ENCODE measurements at places on chromosomes 2 and 18.

DNA sequence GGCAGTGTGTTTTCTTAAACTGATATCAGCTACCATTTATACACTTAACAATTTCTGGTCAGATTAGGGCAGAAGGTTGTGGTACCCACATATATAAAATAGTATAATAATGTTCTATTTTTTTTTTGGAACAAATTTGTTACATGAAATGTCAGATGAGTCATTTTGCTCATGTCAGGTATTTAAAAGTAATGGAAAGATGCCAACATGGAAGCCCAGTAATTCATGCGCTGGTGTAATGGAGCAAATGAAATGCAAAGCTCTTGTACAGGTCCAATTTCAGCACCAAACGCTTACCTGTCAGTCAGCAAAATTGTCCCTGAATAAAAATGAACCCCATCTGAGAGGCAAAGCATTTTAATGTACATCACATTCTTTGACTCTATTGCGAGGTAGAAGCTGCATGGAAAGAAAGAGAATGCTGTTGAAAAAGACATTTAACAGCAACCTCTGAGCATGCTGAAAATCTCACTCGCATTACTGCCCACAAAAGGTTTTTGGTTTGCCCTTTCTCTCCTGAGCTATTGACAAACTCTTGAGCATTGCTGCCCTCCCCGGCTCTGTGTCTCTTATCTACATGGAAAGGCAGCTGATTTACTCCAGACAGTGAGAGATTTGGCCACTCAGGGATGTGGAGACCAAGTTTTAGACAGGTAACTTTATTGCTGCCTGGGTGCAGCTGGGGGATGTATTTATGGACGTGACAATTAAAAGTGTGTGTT, 217.5 kb downstream of the CAMKMT start:
- no peak for DNase-seq

DNA sequence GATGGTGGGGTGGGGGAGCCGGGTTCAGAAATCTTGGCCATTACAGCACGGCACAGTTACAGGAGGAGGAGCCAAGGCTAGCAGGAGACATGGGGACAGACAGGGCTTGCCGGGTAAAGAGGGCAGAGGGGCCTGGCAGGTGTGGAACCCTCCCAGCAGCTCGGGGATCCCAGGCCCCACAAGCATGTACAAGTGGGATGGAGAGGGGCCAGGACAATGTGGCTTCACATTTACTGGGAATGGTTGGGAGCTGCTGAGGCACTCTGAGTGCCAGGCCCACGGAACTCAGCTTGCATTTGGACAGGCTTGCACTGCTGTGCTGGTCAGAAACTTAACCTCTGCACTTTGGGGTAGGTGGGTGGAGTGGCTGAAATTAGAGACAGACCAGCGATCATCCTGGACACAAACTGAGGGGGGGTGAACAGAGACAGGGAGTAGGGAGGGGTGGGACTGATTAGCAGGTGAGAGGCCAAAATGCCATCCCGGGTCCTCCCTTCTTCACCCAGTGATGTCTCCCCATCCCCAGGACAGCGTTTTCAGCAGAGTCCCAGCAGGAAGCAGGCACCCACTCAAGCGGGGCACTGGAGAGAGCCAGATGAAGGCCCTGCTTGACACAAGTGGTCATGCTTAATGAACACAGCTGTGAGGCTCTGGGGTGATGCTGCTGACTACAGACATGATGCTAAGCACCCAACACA, 9.6 kb downstream of the PER2 start:
- DNase-seq = no peak

- peak; percentile 50 for DNase-seq
Measured at GRCh38 chr2:6352906-6353515, 512.7 kb downstream of the CMPK2 start.

GRCh38 chr2:215401896-215402379, 33.9 kb downstream of the FN1 start:
- DNase-seq = no peak

DNA sequence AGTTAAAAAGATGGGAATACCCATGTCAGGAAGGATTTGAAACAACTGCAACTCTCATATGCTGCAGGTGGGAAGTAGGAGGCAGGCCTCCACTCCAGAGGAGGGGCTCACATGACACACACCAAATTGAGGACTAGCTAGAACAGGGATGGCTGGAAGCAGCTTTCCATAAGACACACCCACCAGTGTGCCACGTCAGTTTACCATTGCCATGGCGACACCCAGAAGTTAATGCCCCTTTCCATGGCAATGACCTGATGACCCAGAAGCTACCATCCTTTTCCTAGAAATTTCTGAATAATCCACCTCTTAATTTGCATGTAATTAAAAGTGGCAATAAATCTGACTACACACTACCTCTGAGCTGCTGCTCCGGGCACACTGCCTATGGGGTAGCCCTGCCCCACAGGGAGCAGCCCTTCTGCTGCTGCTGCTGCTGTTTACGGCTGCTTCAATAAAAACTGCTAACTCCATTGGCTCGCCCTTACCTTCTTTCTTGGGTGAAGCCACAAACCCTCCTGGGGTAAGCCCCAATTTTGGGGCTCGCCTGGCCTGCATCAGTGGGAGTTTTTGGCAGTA, 89.4 kb downstream of the RRM2 start:
- no peak for DNase-seq

DNA sequence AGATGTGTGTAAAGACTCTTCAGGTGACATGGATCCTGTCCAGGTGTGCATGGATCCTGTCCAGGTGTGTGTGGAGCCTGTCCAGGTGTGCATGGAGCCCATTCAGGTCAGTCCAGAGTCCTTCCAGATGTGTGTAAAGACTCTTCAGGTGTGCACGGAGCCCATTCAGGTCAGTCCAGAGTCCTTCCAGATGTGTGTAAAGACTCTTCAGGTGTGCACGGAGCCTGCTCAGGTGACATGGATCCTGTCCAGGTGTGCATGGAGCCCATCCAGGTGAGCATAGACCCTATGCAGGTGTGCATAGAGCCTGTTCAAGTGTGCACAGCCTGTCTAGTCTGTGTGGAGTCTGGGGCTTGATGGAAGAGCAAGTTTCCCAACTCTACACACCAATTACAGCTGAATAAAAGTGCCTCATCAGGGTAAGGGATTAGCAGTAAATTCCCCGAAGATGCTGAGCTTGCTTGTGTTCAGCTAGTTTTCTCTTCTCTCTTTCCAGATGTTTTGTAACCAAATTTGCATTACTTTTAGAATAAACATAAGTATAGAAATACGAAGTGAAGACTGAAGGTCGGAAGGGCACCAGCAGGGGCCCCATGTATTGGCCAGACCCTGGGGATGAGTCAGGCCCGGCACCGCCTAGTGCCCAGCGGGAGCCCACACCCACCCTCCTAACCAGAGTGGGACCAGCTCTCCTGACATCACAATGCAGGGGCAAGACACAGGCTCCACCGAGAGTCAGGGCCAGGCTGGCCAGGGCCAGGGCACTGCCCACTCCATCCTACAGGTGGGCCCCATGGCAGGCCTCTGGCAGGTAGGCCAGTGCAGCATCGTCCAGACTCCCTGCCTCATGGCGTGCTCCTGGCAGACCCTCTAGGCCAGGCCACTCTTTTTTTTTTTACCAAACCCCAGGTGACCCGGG, 38.6 kb upstream of the GPC1 start:
- no peak for DNase-seq

- no peak for DNase-seq
Measured at GRCh38 chr18:3916082-3916481, 466.1 kb downstream of the TGIF1 start.

DNA sequence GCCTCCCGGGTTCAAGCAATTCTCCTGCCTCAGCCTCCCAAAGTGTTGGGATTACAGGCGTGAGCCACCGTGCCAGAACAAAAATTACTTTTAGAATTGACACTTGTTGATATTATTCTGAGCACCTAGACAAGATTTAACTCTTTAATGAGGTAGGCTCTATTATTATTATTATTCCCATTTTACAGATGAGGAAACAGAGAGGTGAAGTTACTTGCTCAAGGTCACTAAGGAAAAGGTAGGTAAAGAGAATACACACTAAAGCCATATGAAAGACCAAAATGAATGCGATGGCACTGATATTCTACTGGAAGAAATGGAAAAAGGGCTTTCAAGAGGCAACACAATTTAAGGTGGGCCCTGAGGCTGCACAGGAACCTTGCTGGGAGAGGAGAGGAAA, 73.8 kb upstream of the ZFP36L2 start:
- no peak for DNase-seq

- DNase-seq = no peak
Measured at GRCh38 chr2:21395366-21395765, 271.6 kb downstream of the TDRD15 start.

- no peak for DNase-seq
Measured at GRCh38 chr2:100845141-100845991, 25.4 kb downstream of the NPAS2 start.

DNA sequence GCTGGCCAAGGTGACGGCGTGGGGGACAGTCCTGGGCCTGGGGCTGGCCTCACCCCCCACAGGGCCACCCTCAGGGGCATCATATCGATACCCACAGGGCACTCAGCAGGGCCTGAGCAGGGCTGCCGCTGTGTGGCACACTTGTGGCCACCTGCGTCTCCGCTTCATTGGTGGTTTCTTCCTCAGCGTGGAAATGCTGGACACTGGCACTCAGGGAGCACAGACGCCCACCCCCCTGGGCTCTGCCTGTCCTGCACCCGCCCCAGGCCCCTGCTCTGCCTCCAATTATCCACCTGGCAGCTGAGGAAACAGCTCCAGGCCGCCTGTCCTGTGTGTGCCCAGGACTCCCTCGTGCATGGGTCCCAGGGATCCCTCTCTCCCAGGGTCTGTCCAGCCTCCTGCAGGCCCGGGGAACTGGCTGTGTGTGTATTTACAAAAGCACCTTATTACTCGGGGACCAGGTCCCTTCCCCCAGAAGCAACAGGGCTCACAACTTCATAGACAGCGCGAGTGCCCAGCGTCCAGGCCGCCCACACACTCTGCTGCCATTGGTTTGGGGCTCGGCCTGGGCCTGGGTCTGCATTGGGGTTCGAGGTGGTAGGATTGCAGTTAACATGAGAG, 13.1 kb downstream of the CROCC2 start:
- no peak for DNase-seq

- DNase-seq = no peak
Measured at GRCh38 chr18:75109819-75110218, 99.1 kb downstream of the PTGR3 start.

DNA sequence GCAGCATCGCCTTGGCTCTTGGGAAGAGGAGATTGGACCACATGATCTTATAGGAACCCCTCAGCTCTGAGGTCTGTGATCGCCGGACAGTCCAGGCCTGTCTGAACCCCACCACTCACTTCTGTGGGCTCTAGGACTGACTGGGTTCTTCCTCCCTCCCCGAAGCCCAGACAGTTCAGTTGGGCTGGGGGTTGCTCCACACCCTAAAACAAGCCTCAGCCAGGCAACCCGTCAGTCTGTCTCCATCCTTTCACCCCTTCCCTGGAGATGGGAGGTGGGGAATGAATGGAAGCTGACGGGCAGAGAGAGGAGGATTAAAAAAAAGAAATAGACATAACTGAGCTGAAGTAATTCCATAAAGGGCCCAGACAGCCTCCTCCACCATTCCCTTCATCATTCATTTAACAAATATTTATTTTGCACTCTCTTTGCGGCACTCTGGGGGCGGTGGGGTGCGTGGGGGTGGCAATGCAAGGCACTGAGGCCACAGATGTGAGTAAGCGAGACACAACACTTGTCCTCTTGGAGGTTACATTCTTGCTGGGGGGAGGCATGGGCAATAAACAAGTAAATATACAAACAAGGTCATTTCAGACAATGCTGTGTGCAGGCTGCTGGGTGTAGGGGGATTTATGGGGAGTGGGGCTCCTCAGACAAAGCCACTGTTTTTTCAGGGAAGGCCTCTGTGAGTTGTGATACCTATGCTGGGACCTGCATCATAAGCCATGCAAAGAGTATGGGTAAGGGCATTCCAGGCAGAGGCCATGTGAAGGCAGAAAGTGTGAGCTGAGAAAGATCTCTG, 12.9 kb downstream of the WNT10A start:
- DNase-seq = no peak

- no peak for DNase-seq
Measured at GRCh38 chr2:42722320-42723190, 41.4 kb downstream of the OXER1 start.

DNA sequence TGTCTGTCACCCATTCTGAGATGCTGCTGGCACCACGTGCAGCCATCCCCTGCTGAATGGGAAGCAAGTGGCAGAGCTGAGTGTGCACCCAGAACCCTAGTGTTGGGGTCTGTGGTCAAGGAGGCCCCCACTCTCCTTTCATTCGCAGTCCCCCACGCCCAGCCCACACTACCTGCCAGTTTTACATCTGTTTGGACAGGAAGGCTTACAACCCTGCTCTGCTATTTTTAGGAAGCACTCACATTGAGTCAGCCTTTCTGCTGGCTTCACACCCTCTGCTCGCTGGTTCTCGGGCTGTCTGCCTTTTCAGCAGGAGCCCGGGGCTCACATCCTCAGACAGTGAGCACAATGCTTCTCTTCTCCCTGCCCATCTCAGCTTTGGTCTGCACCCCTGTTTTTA, 10.7 kb upstream of the ADCY3 start:
- DNase-seq = no peak

- no peak for DNase-seq
Measured at GRCh38 chr2:149385350-149385749, 55.0 kb downstream of the LYPD6 start.

DNA sequence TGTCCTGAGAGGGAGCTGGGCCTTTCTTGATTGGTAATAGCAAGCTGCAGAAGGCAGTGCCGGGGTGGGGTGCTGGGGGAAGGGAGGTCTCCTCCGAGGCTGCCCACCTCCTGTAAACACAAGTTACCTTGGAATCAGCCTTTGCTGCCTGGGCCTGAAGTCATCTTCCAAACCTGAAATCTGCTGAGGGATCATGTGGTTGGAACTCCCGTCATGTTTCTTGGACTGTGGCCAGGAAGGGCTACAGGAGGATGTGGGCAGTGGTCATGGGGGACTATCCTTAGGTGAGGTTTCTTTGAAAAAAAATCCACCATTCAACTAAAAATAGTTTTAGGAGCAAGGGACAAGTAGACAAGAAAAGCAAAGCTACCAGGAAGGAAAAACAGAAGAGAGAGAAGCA, 74.2 kb downstream of the CDK15 start:
- no peak for DNase-seq

DNA sequence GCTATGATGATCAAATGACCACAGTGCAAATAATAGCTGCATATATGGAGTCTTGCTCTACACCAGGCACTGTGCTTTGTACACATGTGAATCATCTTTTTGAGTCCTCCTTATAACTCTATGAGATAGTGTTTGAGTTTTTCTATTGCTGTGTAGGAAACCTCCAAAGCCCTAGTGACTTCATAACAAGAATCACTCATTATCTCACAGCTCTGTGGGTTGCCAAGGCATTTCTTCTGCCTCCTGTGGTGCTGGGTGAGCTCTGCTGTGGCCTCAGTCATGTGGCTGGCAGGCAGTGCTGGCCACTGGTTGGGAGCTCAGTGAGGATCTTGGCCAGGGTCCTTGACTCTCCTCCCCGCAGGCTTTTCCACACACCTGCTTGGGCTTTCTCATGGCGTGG, 153.4 kb downstream of the CAPN13 start:
- no peak for DNase-seq

- no peak for DNase-seq
Measured at GRCh38 chr2:152678808-152679207, 38.5 kb downstream of the PRPF40A start.

GRCh38 chr2:242069018-242069417, 199.5 kb downstream of the RTP5 start:
- DNase-seq = no peak
